ENCODE measurements at places on chromosomes 6 and 20. TPM values are rescaled to one million over a fixed set of nuclear protein-coding genes. Genes with fewer than 3 reads are reported as not detected.

Gene DACT2
- 0.15 TPM for total RNA-seq

Gene TNFRSF6B
- 1.4 TPM for total RNA-seq

Gene WFDC12
- total RNA-seq: not detected

Gene KIFC1
- total RNA-seq: 49.0 TPM

Gene PGC
- total RNA-seq: not detected

Gene GSTA3
- total RNA-seq: not detected

Gene RFX6
- total RNA-seq: not detected

Gene MOXD1
- 1.5 TPM for total RNA-seq

Gene ILRUN
- total RNA-seq: 34.2 TPM

Gene SLC22A16
- not detected for total RNA-seq

Gene DEFB119
- not detected for total RNA-seq

Gene POU5F1
- total RNA-seq: 11.6 TPM

Gene ANGPT4
- total RNA-seq: not detected
